ENCODE measurements at places on chromosomes 6 and 20.

- no peak for DNase-seq
Measured at GRCh38 chr6:105207524-105208269, 27.9 kb upstream of the POPDC3 start.

DNA sequence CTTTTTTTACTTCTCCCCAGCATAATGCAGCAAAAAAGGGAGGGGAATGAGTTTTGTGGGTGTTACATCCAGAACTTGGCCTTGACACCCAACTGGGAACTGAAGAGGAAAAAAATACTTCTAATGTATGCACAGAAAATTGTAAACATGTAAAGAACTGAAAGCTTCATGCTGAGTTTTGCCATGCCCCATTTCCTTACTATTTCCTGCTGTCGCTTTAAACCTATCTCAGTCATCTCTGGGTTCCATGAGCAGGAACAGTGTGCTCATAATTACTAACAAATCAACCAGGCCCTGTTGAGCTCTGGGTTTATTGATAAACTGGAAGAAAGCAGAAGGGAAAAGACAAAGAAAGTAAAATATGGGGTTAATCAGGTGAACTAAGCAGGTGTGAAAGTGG lies 14.2 kb downstream of the TFAP2B start:
- DNase-seq = no peak

- DNase-seq = no peak
Measured at GRCh38 chr20:44118185-44119033, 68.6 kb downstream of the JPH2 start.

DNA sequence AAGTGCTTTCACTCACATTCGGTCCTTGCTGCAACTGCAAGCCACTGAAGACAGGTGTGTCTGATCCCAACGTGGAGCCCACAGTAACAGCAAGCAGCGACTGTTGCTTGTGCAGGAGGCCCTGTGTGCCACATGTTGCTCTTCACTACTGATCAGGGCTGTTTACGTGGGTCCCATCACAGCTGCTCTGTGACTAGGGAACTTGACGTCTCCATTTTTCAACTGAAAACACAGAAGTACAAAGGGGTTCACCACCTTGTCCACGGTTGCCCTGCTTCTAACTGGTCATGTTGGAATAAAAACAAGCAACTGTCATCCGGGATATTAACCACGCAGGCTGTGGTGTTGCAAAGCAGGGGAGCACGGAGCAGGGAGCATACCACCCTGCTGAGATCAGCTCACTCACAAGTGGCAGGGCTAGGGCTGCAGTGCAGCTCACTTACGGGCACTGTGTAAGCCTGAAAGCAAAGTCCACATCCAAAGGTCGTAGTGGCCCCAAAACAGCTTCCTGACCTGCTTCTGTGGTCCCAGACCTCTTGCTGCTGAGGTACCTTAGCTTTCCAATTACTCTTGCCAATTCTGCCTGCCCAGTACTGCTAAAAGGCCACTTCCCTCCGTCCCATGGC lies 105.8 kb upstream of the DUSP22 start:
- no peak for DNase-seq

DNA sequence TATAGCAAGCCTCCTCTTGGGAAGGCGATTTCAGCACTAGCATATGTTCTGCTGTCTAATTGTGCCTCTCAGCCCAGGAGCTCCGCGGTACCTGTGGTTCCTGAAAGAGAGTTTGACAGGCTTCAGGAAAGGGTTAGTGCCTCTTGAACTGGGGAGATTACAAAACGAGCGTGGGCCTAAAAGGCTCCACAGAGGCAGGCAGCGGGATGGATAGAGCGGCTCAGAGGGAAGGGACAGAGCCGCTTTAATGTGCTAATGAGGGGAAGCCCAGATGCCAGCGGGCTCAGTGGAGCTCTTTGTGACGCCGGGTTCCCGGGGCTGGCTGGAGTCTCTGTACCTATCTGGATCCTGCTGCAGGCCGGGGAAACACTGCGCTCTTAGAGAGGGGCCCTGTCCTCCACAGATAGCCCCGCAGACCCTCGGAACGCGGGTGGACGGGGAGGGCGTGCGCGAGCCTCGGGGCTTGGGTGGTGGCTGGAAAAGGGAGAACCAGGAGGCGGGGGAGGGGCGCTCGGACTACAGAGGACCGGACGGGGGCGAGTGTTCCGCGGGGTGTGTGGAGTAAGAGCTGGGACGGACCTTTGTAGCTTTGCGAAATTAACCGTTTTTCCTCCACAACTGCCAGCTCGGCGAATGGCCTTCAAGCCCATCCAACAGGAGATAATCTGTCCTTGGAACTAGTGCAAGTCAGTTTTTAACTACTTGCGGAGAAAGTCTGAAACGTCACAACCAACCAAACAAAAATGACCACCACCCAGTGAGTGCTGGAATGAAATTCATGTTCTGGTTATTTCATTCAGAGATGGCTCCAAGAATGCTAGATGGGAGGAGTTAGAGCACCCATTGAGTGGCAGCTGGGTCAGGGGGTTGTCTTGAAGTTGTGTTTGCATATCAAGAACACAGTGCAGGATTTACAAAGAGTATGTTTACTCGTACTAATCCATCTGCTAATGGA lies 13.0 kb downstream of the SLC35F1 start:
- no peak for DNase-seq

DNA sequence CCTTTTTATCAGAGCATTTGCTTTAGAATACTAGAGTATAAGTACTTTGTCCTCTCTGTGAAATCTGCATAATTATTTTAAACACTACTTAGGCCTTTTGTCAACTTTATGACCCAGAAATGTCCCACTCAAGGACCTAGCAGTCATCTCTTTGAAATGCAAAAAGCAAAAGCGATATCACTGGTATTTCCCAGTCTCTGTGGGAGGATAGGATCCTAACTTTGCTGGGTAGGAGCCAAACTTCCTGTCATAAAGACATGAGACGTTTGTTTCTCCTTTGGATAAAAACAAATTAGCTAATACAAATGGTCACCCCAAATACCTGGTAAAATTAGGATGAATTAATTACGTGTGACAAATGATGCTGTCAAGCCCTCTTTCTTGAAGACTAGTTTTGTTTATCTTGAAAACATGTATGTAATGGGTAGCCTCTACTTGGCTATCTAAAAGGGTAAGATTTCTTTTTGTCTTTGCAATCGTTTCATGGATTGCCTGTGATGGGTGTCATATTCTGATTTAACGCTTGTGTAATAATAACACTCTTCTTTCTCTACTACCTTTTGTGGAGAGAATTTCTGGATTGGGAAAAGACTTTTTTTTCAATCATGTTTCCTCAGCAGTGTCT lies 36.2 kb downstream of the DCDC2 start:
- DNase-seq = no peak

GRCh38 chr6:40550202-40551101 lies 36.7 kb downstream of the LRFN2 start:
- DNase-seq = no peak

GRCh38 chr6:169397684-169398083 lies 144.0 kb upstream of the THBS2 start:
- no peak for DNase-seq

- DNase-seq = no peak
Measured at GRCh38 chr6:119329794-119330180, 19.8 kb downstream of the MAN1A1 start.

Data from stimulated activated CD8-positive, alpha-beta memory T cell treated with anti-CD3 and anti-CD28 coated beads, Interleukin-4, amount 100 ng/mL, for 4 hours (primary cell).